ENCODE measurements at places on chromosomes 7 and 10. TPM values are rescaled to one million over a fixed set of nuclear protein-coding genes. Genes with fewer than 3 reads are reported as not detected.

GRCh38 chr10:16933783-16934182 is 116.6 kb upstream of the RSU1 start:
- no peak for DNase-seq

GRCh38 chr10:103681617-103682399 is 173.6 kb downstream of the SH3PXD2A start:
- no peak for DNase-seq

DNA sequence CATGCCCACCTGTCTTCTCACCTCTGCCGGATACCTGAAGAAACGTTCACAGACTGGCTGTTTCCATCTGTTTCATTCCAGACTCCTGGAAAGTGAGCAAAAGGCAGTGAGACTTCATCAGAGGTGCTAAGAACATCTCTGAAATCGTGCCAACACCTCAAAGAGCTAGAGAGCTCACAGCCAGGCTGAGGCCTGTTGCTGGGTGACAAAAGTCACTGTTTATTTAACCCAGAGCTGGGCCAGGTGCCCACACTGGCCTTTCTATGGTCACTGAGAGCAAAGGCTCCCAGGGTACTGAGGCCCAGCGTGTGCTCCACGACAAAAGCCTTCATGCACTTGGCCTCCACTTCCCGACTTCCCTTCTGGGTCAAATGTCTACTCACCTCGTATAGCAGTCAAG is 3.7 kb upstream of the NANOS1 start:
- DNase-seq, result no peak

GRCh38 chr10:99731306-99732032 is 458 bp downstream of the COX15 start:
- no peak for DNase-seq

GRCh38 chr7:138125598-138126111 is 49.4 kb downstream of the AKR1D1 start:
- DNase-seq, result peak; percentile 6

COX19 gene
- 3.9 TPM for total RNA-seq

CAV2 gene
- total RNA-seq, result 217 TPM
